ENCODE measurements at places on chromosomes 5 and 9.

- no peak for DNase-seq
These were observed 315.0 kb upstream of the TLE4 start for GRCh38 chr9:79256691-79257213.

GRCh38 chr5:23169660-23170416, 316.7 kb upstream of the CDH12 start:
- DNase-seq, result no peak

DNA sequence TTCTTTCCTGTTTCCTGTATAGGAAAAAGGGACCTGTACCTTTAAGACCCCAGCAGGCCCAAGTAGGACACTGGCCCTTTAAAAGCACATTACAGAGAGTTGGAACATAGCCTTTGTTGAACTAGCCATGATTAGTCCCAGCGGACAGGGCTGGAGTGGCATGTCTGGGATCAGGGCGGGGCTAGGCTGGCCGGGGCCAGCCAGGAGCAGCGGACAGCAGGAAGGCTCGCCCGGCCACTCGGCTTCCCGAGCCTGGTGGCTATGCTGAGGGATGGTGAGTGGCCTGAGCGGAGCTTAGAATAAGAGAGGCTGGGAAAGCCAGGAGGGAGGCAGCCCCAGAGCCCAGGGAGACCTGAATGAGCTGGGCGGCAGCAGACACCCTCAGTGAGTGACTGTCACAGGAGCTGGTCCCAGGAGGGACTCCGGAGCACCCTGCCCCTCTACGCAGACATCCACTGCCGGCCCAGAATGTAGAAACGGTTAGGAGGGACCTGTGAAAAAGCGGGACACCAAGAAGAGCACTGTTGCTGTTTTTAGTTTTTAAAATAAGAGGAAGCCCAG, 92.1 kb downstream of the DAB2IP start:
- no peak for DNase-seq

DNA sequence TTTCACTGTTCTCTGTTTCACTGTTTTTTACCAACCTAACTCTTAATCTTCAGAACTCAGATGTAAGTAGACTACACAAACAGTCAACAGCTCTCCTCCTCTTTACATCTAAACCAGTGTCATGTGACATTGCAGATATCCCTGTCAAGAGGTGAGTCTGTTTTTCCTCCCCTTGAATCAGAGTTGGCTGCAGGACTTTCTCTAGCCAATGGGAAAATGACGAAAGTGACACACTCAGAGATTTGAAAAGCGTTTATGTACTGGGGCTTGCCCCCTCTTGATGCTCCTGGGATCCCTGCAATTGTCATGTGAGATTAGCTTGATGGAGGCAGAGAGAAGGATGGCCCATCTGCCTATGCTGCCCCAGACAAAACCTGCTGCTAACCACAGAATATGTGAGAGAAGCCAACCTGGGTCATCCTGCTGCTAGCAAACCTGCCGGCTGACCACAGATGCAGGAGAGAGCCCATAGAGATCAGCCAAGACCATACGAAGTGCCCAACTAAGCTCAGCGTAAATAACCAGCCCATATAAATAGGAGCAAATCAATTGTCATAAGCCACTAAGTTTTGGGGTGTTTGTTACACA, 111.1 kb downstream of the ASTN2 start:
- DNase-seq, result no peak

- no peak for DNase-seq
These were observed 89.7 kb upstream of the SAP30L start for GRCh38 chr5:154356020-154356655.

DNA sequence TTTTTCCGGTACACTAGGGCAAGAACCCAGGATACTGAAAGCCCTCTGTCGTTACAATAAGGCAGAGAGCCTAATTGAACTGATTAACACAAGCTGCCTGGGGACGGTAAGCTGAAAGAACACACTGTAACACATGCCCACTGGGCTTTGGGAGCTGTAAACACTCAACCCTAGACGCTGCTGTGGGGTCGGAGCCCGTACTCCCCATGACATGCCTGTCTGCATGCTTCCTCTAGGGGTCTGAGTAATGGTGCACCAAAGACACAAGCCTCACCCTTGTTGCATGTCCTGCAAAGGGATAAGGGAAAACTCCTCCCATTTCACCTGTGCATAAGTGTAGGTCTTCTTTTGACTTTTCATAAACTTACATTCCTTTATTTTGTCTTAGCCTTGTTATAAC, 194.0 kb downstream of the FBXL7 start:
- DNase-seq, result no peak

DNA sequence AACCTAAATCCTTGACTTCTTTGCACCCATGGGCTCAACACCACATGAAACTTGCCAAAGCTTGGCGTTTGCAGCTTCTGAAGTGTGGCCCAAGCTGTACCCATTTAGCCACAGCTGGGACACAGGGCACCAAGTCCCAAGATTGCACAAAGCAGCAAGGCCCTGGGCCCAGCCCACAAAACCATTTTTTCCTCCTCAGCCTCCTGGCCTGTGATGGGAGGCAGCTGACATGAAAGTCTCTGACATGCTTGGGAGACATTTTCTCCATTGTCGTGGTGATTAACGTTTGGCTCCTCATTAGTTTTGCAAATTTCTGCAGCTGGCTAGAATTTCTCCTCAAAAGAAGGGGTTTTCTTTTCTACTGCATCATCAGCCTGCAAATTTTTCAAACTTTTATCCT, 32.0 kb downstream of the ACTL7B start:
- DNase-seq, result no peak

DNA sequence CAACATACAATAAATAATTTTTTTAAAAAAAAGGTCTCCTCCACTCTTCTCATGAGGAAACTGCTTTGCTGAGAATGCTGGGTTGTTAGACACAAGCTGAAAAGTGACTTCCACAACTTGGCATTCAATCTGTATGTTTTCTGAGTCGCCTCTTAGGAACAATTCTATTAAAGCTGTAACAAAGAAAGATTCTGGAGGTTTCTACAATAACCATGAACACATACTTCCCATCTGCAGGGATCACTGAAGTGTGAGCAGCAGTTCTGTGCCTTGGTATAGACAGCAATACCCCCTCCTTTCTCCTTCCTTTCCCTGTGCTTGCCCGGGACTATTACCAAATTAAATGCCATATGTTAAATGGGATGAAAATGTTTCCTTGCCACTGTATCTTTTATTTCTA, 1.5 kb downstream of the DIRAS2 start:
- DNase-seq, result no peak

- DNase-seq, result no peak
These were observed 102.4 kb upstream of the NR3C1 start for GRCh38 chr5:143505934-143506333.

DNA sequence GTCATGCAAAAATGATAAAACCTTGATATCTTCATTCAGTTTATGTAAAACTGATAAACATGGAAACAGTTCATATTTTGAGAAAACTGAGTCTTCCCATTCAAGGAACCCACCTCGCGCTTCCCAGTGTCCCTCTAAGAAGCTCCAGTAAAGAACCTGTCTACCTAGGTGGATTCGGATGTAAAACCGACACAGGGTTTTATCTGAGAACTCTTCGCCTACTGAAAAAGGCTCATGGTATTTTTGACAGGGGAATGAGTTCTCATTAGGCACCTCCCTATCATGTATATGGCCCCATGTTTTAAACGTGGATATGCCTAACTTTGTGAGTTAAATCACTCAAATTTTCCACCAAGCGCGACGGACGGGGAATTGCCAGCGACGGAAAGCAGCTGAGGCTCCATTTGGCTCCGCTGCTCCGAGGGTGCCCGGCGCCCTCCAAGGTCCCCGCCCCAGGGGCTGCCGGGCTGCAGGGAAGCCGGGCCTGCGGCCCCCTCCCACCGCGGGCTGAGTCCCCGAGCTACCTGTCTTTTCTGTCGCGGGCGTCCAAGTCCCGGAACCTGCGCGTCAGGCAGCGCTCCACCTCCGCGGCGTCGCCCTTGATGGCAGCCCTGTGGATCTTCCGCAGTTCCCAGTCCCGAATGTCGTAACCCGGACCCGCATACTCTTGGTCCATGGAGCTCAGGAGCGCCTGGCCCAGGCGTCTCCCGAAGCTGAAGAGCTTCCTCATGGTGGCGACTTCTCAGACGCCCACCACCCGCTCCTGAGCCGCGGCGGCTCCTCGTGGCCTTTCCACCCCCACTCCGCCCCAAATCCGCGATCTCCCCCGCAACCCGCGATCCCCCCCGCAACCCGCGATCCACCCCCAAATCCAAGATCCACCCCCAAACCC, 594 bp downstream of the ANKRD18A start:
- DNase-seq, result no peak

DNA sequence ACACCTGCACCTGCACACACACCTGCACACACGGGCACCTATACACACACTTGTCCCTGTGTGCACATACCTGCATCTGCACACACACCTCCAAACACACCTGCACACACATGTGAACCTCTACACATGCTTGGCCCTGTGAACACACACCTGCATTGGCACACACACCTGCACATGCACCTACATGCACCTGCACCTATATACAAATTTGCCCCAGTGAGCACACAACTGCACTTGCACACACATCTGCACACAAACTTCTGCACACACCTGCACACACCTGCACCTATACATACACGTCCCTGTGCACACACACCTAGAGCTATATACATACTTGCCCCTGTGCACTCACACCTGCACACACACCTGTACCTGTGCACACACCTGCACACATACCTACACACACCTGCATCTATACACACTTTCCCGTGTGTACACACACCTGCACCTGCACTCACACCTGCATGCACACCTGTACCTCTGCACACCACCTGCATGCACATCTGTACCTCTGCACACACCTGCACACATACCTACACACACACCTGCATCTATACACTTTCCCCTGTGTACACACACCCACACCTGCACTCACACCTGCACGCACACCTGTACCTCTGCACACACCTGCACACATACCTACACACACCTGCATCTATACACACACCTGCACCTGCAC, 21.5 kb upstream of the LPCAT1 start:
- no peak for DNase-seq

GRCh38 chr9:124205686-124206352, 51.9 kb upstream of the NEK6 start:
- no peak for DNase-seq

- DNase-seq, result no peak
These were observed 790.2 kb downstream of the PRELID2 start for GRCh38 chr5:145044970-145045369.

DNA sequence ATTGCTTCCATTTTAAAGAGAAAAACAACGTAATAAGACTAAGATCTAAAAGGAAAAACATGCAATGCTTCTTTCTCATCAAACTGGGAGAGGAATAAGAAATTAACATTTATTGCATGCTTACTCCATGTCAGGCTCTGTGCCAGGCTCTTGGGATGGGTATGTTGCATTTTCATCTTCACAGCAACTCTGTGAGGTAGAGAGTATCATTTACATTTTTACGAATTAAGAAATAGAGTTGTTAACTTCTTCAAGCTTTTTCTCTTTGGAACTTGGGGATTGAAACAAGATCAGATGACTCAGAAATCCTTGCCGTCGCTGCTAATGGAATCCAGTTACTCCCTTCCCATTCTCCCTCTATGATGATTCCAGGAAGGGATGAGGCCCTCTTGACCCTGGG, 39.5 kb downstream of the PDE8B start:
- DNase-seq, result no peak

- no peak for DNase-seq
These were observed 11.3 kb upstream of the RCL1 start for GRCh38 chr9:4781408-4781807.

GRCh38 chr9:110115341-110115820, 92.6 kb downstream of the C9orf152 start:
- DNase-seq, result no peak

DNA sequence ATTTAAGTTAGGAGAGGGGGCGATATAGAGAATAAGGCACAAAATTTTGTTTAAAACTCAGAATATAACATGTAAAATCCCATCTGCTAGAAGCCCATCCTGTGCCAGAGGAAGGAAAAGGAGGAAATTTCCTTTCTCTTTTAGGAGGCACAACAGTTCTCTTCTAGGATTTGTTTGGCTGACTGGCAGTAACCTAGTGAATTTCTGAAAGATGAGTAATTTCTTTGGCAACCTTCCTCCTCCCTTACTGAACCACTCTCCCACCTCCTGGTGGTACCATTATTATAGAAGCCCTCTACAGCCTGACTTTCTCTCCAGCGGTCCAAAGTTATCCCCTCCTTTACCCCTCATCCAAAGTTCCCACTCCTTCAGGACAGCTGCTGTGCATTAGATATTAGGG, 18.3 kb downstream of the MOCS2 start:
- DNase-seq, result no peak

DNA sequence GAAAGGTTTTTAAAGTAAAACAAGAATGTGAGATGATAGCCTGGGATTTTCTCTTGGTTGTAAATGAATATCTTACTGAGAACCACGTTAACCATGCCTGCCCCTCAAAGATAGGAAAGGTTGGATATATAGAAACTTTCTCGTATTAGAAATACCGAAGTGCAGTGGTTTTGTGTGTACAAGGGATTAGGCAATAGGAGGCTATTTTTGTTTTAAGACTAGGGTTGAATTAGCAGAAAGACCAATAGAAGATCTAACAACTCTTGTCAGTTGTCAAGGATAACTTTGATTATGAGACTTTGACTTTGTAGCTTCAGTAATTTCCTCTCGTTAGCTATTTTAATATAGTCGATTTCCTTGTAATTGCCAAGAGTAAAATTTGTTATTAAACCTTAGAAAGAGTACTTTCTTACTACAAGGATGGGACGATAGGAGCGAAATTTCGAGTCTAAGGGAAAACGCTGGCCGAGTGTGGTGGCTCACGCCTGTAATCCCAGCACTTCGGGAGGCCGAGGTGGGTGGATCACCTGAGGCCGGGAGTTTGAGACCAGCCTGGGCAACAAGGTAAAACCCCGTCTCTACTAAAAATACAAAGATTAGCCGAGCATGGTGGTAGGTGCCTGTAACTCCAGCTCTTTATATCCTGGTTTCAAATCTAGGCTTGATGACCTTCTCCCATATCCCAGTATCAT, 838 bp downstream of the POLK start:
- DNase-seq, result no peak

DNA sequence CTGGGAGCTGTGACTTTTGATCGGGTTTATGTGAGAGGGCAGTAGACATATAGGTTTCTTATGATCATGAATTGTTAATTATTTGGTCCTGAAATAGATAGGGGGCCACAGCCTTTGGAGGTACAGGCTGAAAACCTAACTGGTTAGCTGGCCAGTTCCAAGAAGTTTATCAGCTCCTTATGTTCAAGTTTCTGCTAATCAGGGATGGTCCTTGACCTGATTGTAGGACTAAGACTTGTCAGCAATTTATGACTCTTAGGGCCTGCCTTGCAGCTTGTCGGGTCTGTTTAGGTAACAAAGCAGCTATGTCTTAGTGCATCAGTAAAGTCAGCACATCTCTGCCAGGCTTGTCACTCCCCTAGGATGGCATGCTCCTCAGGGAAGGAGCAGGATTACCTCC, 151.8 kb upstream of the RUSC2 start:
- no peak for DNase-seq

Measured in activated CD4-positive, CD25-positive, alpha-beta regulatory T cell treated with anti-CD3 and anti-CD28 coated beads, Interleukin-2, amount 50 U/mL, for 16 hours (primary cell).